ENCODE measurements at places on chromosomes 3 and 15.

DNA sequence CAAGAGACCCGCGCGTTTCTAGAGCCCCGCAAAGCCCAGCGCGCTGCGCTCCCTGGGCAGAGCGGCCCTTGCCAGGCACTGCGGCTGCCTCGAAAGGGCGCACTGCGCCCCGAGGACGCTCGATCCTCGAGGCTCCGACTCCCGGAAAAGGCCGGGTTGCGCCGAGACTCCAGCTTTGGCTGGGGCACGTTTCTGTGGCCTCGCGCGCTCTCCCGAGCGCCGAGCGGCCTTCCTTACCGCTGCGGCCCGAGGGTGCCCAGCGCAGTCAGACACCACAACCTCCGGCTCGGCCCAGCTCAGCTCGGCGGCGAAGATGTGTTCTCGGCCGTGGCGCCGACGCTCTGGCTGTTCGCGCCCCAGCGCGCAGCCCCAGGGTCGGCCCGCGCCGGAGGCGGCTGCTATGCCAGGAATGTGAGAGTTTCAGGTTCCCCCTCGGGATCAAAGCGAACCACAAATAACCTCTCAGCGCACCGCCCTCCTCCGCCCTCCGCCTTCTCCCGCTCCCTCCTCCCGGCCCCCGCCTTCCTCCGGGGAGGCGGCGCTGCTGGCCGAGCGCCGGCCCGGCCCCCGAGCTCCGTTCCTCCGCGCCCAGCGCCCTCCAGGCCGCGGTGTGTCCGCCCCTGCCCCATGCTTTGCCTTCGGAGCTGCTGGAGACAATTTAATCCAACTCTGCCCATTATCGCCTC is at the start of gene AMOTL2:
AMOTL2 (minus strand) TSS at position 343 of the 686 bp plus-strand sequence. CDS start 3,014 bp downstream, outside the sequence.
- DNase-seq, result no peak

DNA sequence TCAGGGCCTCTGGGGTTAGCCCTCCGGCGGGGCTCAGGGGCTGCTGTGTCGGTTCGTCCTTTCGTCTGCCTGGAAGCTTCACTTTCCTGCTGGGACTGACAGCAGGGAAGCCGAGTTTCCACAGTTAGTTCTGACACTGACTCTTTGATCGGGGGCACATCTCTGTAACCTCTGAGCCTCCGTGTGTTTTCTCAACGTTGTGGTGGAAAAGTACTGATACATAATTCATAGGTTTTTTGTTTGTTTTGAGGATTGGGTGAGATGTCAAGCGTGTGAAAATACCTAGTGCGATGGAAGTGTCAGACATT is 481 bp downstream of the AP4E1 start:
- no peak for DNase-seq

GRCh38 chr3:84444726-84445521 is 513.9 kb upstream of the CADM2 start:
- DNase-seq, result no peak

DNA sequence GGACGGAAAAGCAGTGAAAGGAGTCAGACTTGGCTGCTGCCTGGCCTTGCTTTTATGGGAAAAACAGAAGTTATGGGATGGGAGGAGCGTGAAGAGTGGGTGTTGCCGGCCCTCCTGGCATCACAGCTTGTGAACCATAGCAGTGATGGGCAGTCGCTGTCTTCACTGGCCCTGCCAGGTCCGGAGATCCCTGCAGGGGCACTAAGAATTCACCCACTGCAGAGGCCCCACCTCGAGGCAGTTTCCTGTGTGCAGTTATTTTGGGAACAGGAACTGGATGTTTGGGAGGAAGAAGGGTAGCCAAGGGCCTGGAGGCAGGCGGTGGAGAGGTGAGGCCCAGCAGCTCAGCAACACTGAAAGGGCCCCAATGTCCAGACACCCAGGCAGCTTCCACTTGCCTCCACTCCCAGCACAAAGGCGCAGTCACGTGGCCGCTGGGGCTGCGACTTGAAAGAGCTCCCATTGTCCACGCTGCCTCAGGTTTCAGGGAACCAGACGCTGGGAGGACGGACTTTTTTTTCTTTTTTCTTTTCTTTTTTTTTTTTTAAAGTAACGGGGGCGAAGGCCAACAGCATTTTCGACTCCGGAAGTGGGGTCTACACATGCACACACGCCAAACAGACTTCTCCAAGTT is 255.6 kb downstream of the ZNF621 start:
- no peak for DNase-seq

DNA sequence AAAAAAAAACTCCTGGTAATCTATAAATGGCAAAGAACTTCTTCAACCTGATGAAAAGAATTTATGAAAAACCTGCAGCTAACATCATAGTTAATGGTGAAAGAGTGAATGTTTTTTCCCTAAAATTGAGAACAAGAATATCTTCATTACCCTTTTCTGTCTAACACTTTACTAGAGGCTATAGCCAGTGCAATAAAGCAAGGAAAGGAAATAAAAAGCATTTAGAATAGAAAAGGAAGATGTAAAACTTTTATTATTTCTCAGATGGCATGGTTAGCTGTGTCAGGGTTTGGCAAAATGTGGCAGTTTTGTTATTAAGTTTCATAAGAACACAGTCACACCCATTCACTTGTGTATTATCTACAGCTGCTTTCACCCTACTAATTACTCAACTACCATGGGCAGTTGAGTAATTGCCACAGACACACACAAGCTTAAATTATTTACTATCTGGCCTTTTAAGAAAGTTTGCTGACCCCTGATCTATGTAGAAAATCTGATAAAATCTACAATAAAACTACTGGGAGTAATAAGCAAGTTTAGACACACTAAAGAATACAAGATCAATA is 465.1 kb downstream of the MAGI1 start:
- DNase-seq, result no peak

DNA sequence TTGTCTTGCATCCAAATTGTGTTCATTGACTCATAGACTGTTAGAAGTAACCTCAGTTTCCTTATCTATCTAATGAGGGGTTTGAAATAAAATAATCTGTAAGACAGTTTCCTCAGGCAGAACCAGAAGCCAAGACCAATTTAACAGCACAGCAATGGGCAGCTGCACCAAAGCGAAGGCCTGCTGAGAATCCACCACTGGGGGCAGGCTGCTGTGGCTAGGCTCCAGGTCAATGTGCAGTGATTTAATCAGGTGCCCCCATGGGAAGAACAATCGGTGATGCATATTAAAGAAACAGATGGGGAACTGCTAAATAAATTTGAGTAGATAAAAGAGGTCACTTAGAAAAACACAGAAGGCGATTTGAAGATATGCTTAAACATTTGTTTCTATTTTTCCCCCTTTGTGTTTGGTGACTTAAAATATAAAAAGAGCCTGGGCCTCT is 28.0 kb upstream of the TMOD3 start:
- DNase-seq, result peak; percentile 7

GRCh38 chr3:156957715-156958114 is 131.6 kb downstream of the LEKR1 start:
- no peak for DNase-seq

GRCh38 chr3:58661836-58662420 is 4.6 kb downstream of the FAM3D start:
- DNase-seq, result no peak

DNA sequence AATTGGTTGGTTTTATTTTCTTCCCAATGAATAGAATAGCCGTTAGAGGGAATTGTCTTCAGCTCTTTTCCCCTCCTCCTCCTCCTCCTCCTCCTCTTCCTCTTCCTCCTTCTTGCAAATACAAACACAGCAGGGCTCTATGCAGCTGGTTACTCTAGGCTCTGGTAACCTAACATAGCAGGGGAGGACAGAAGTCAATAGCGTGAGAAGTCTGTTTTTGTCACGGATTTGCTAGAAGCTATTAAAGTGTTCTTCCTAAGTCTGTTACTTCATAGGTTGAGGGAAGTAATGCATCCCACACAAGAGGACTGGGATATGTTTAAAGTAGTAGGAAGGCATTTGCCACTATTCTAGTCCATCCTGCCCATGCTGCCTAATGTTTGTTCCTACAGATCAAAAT is 374.7 kb upstream of the TPRG1 start:
- DNase-seq, result no peak

DNA sequence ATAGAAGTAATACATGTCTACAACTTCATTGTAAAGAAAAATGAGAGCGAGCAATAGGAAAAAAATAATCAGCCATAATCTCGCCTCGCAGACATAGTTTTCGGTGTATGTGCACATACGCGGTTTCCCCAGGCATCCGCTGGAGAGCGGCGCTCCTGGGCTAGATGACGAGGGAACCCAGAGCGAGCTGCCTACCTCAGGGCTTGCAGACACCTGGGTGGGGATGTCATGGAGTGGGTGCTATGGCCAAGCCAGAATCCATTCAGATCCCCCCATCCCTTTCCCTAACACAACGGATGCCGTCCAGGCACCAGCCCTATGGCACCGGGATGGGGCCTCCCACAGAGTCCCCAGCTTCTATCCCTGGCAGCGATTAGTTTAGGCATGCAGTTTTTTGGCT is 4.5 kb upstream of the CFAP100 start:
- no peak for DNase-seq

GRCh38 chr15:83690676-83691075 is 36.8 kb downstream of the ADAMTSL3 start:
- DNase-seq, result no peak

DNA sequence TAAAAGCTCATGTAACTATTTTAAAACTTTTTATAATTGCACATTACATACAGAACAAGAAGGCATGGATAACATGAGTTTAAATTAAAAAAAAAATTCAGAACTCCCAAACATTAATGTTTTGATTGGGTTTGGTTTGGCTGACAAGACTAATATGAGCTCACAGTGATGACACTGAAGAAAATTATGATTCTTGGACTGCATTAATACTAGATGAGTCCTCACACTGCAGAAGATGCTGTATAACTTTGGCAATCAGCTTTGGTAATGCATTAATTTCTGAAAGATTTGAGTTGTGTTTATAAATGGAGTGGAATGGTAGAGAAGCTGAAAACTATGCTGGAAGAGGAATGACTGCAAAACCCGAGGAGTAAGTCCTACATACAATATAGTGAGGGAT is 358.9 kb downstream of the PLCL2 start:
- no peak for DNase-seq

DNA sequence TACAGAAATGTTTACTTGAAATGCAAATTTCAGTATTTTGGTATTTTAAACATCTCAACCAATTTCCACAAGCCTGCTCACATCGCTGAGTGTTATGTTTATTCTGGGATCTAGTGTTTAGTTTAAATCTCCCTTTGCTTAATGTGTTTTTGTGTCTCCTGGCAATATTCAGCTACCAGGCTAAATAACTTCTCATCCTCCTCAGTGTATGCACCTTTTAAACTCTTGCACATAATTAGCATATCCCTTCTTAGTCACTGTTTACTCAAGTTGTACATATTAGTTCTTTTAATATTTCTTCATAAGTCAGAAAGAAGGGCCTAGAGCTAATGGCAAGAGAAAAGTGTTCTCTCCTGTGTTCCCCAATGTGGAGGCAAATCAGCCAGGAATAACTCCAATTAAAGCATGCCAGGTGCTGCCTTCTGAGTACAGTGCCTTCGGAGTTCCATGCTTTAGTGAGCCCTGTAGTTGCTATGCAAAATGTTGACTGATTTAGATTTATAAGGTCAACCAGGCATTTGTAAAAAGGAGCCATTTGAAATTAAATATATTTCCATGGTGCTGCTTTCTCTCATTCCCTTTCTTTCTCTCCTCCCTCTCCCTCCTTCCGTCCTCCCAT is 234.3 kb downstream of the GAP43 start:
- DNase-seq, result no peak

- DNase-seq, result no peak
Measured at GRCh38 chr3:169311381-169311780, 352.1 kb downstream of the MECOM start.

GRCh38 chr3:151743855-151744254 is 10.1 kb downstream of the AADACL2 start:
- no peak for DNase-seq

GRCh38 chr3:58529516-58530353 is 7.3 kb downstream of the ACOX2 start:
- DNase-seq, result peak; percentile 27

GRCh38 chr3:109050591-109051167 is 67.3 kb downstream of the MORC1 start:
- no peak for DNase-seq

DNA sequence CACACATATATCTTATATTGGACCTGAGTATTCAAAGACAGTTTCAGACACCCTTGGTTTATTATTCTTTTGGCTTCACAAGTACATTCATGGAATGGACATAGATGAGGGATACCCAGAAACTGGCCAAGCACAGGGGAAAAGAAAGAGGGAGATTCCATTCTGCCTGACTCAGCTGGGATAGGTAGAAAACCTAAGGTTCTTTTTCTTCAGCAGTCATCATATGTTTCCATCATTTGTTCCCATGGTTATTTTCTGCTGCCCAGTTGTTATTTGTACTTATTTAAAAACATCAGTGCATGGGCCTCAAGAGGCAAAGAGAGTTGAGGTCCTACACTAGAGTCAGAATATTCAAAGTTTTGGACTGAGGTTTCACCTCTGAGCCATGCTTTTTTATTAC is 91.8 kb downstream of the FILIP1L start:
- DNase-seq, result no peak

GRCh38 chr3:52399131-52399530 is 45.8 kb downstream of the SEMA3G start:
- no peak for DNase-seq

DNA sequence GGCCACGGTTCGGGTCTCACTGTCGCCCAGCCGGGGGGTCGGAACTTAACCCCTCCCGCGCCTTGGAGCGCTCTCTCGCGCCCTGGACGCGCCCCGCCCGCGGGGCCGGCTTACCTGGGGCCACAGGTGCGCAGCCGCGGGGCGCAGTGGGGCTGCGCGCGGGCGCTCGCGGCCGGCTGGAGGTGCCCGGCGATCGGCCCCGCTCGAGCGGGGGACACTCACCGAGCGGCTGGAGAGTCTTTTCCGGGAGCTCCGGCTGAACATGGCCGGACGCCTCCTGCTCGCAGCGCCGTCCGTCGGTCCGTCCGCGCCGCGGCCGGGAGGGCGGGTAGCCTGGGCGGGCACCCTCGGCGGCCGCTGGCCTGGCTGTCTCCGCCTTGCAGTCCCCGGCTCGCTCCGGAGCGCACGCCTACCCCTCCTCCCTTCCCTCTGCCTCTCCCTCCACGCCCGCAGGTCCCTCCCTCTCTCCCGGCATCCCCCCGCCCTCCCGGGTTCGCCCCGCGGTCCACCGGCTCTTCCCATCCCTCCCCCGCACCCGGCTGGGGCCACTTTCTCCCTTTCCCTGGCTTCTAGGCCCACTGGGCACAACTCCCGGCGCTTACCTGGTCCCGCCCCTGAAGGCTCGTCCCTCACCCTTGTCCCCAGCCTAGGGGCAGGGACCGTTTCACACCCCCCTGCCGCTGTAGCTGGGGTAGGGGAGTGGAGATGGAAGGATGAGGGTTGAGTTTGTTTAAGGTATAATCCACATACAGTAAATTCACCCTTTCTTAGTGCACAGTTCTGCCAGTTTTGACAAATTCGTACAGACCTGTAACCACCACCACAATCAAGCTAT is 220.1 kb upstream of the PRICKLE2 start:
- DNase-seq, result no peak
